ENCODE measurements at places on chromosomes 4 and X.

DNA sequence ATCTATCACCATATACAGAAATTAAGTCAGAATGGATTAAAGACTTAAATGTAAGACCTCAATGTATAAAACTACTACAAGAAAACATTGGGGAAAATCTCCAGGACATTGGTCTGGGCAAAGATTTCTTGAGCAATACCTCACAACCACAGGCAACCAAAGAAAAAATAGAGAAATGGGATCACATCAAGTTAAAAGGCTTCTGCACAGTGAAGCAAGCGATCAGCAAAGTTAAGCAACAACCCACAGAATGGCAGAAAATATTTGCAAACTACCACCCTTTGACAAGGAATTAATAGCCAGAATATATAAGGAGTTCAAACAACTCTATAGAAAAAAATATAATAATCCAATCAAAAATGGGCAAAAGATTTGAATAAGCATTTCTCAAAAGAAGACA, 236.9 kb upstream of the EMCN start:
- DNase-seq = no peak

DNA sequence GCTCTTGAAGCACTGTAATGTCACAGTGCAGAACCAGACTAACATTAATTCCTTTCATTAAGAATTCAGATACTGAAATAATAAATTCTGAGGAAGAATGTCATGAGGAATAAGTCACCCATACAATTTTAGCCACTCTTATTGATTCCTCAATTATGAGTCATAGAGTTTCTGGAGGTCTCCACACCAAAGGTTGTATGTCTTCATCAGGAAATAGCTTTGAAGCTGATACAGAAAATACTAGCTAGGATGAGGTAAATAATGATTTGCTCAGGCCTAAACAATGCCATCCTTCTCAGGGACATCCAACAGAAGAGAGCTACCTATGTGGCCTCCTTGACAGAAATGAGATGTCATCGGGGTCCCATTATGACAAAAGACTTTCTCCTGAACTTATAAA, 238.8 kb downstream of the OR13H1 start:
- DNase-seq = no peak

GRCh38 chr4:112585977-112586736, 50.6 kb downstream of the ZGRF1 start:
- DNase-seq = no peak

DNA sequence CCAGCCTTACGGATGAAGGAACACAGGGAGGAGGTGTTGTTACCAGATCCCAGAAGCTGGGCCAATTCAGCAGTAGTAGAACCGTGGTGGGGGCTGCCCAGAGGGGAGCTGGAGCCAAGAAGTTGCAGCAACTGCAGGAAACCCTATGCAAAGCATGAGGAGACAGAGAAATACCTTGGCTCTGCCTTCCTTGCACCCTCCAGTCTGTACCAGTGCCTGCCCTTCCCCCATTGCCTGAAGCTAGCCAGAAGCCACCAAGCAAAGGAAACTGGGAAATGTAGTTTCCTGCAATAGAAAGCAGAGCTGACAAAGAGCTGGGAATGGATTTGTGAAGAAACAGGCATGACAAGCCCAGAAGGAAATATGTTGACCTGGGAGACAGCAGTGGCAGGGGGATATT, 108.7 kb upstream of the FUNDC1 start:
- no peak for DNase-seq

- DNase-seq = no peak
These were observed 58.7 kb downstream of the LEF1 start for GRCh38 chr4:108109997-108110416.

DNA sequence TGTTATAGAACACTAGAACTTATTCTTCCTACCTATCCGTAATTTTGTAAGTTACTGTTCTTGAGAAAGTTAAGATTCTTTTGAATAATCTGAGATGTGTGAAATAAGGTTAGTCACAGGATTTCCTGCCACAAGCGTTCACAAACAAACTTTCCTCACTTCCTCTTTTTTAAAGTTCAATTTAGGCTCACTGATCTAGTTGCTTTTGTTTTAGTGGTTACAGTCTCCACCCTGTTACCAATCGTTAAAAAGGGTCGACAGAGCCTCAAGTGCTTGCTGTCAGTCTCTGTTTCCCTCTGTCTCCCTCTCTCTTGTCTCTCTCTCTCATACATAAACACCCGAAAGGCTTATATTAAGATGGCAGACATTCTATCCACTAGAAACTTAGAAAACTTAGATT, 35.9 kb upstream of the STK26 start:
- peak; percentile 9 for DNase-seq

DNA sequence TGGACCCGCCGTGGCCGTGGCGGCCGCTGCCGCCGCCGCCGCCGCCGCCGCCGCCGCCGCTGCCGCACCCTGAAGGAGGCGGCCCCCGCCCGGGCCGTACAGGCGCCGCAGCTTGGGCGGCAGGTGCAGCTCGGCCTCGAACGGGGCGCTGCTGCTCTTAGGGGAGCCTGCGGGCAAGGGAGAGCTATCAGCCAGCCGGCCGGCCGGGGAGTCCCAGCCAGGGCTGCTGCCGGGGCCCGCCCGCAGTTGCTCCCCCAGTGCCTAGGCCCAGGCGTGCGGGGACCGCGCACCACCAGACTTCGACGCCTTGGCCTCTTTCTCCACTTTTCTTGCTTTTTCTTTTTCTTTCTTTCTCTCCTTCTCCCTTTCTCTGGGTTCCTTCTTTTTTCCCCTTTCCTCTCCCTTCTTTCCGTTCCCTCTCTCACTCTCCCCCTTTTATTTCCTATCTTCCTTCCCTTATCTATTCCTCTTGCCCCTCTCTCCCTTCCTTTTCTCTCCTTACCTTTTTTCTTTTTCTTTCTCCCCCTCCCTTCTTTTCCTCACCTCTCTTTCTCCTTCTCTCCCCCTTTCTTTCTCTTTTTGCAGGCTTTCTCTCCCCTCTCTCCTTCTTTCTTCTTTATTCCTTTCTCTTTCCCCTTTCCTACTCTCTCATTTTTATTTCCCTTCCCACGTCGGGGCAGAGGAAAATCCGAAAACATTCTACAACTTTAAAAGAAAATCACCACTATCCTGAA, 2.0 kb downstream of the ARX start:
- no peak for DNase-seq

DNA sequence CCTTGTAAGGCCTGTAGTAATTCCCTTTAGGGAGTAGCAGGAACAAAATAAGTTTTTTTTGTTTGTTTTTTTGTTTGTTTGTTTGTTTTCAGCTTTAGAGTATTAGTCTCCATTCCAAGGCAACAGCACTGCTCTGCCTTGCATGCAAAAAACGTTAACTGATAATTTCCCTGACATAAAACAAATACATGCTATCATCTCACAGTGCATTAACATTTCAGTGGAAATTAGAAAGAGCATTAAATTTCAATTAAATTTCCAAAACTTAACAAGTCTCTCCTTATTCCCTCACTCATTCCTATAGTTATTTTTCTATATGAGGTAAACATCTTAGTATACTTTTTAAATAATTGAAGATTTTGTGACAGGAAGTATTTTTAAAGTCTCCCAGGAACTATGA, 378.4 kb upstream of the PCDH7 start:
- DNase-seq = no peak

DNA sequence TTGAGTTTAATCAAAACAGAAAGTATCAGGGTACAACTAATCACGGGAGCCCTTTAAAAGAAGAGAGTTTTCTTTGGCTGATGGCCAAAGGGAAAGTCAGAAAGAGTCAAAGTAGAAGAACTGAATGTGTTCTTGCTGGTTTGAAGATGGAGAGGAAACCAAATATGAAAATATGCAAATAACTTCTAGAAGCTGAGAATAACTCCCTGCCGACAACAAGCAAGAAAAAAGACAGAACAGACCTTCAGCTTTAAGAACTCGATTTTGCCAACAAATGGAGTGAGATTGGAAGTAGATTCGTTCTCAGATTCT, 903.8 kb downstream of the STIM2 start:
- no peak for DNase-seq

DNA sequence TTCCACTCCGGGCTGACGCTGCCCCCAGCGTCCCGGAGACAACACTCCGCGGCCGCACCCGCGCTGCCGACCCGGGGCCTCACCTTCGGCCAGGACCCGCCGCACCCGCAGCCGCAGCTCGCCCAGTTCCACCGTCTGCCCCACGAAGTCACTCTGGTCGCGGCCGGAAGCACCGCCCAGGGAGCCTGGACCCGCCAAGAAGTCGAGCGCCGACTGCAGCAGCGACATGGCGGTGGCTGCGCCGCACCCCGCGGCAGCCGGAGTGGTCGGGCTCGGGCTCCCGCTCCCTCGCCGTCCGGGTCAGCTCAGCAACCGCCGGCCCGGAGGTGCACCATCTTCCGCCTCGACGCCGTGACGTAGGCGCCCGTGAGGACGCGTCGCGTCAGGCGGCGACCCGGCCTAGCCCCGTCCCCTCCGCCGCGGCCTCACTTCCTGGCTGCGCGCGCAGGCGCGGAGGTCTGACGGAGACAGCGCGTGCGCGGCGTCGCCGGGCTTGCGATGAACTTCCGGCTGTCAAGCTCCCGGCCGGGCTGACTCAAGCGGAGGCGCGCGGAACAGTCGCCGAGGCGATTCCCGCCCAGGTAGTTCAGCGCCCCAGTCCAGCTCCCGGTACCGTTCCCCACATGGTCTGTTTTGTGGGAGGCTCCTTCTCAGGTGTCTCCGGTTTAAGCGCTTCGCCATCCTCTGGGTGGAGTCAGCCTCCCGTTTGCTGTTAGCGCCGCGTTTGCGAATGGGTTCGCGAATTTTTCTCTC, at the start of the genes GAK and TMEM175:
Gene GAK (minus strand): TSS at position 357 of the 753 bp plus-strand sequence. CDS start 129 bp downstream, at position 228.
Gene TMEM175 (plus strand): TSS at position 501 of the 753 bp plus-strand sequence. CDS start 15,280 bp downstream, outside the sequence.
- peak; percentile 95 for DNase-seq

DNA sequence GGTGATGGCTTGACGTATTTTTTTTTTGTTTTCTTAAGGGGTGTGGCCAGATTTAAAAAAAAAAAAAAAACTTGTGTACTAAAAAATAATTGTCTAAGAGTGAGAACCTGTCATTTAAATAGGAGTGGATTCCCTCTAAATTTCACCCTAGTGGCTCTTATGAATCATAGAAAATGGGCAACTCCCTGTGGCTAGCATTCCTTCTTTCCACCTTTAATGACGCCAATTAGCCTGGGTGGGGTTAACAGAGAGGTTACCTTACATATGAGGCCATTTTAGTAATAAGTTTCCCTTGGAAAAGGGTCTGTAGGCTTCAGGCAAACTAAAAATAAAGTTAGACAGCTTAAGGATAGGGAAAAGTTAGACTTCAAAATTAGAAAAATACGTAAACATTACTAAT, 223.5 kb upstream of the FAM241A start:
- DNase-seq = no peak

DNA sequence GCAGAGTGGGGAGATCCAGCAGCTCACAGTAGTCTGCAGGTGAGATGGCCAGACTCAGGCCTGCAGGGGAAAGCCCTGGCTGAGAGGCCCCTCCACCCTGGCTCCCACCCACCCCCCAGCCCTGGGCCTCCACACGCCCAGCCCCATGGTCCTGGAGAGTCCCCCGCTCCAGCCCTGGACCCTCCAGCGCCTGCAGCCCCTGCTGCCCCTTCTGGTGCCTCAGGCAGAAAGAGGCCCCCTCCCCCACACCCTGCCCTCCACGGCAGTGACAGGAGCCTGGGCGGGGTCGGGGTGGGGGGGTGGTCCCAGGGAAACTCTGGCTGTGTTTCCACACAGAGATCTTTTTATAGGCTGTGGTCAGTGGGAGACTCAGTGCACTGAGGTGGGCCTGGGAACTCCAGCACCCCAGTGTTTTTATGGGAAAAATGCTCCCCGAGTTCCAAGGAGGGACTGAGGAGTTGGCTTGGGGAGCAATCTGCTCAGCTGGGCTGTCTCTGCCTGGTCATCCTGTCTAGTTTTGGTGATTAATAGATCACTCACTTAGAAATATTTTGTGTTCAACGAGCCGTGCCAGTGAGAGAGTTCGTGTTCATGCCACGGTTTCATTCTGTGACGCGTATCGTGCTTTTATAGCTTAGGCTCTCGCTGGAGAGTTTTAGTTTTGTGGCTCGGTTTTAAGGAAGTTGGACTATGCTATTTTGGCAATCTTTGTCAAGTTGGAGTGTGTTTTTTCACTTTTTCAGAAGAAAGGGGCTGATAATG, 53.1 kb upstream of the HGFAC start:
- peak; percentile 51 for DNase-seq

DNA sequence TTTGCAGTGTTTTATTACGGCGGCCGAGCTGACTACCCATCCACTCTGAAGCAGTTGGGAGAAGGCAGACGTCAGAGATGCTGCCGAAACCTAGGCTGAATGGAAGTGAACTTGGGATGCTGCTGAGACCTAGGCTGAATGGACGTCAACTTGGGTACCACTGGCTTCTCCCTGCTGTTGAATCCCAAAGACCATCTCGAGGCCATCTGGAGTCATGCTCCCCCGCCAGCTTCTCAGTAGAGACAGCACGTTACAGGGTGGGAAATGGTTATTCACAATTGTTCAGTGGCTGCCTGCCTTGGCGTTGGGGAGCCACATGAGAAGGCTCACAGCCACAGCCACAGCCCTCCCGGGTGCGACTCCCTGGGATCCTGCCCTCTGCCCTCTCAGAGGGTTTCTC, 40.9 kb downstream of the P2RY8 start:
- no peak for DNase-seq

GRCh38 chr4:92091335-92091734, 212.4 kb upstream of the GRID2 start:
- DNase-seq = no peak

DNA sequence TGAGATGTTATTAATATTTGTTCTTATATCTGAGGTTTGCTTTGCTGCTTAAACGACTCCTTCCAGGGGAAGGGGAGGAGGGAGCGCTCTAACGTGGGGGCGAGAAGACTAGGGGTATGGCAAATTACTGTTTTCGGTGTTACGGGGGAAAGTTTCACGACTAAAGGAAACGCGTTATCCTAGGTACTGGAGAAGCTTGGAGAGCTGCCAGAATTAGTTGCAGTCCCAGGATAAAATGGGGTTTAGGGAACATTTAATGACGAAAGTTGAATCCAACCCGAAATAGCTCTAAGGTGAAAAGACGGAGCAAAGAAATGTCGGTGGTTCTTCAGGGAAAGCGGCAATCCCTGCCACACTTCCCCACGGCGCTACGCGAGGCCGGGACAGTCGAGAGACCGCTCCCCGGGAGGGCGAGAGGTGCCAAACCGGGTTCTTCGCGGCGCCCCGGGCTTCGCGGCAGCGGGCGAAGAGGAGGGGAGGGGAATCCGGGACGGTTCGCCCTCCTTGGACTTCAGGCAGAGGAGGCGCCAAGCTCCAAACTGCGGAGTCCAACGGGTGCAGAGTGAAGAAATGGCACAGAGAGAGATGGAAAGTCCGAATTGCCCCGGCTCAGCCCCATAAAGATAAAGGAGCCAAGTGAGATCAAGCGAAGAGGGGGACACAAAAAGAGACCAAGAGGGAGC, 724 bp downstream of the THOC2 start:
- no peak for DNase-seq

DNA sequence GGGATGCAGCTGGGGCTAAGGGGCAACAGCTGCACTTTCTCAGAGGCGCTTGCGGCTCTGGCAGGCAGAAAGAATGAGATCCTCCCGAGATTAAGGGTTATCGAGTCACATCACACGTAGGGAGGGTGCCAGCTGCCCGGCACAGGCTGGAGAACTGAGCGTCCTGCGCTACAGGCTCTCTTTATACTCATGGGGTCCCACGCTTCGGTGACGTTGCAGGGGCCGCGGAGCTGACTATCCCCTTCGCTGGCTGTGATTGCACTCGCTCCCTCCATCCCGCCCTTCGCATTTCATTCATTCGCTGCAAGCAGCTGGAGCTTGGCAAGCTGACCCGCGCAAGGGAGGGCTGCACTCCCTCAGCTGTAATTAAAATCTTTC, at the start of gene TACR3:
Gene TACR3 (minus strand): TSS at position 156 of the 378 bp plus-strand sequence. CDS start 310 bp downstream, outside the sequence.
- DNase-seq = no peak

Data from GM19239 (cell line).